ENCODE measurements at places on chromosomes 7 and 10.

DNA sequence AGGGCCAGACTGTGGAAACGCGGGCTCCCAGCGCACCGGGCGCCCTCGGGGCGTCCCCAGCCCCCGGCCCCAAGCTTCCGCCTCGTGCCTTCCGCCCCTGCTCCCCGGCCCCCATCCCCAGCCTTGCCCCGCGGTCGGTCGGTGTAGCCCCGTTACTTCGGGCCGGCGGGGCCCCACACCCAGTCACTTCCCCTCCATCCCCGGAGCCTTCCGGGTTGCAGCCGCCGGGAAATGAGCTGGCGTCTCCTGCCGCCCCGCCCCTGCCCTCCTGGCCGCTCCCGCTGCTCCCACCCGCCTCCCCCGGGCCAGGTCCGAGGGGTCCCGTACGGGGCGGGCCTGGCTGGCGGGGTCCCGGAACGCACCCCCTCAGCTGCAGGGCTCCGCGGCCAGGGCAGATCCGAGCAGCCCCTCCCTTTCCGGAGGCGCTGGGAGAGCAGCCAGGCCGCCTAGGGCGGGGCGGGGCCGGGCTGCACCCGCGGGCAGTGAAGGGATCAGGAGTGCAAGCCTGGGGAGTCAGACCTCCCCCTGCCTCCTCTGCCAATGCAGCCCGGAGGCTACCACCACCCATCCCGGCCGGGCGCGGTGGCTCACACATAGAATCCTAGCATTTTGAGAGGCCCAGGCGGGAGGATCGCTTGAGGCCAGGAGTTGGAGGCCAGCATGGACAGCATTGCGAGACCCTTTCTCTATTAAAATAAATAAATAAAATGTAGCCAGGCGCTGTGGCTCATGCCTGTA, 709 bp downstream of the ARPC1B start:
- peak; percentile 70 for DNase-seq

- no peak for DNase-seq
These were observed 123.9 kb downstream of the CREB5 start for GRCh38 chr7:28536259-28536658.

- DNase-seq: no peak
These were observed 337.9 kb downstream of the FGFR2 start for GRCh38 chr10:121260377-121260776.

GRCh38 chr7:46622251-46622650, 701.2 kb upstream of the IGFBP3 start:
- no peak for DNase-seq

DNA sequence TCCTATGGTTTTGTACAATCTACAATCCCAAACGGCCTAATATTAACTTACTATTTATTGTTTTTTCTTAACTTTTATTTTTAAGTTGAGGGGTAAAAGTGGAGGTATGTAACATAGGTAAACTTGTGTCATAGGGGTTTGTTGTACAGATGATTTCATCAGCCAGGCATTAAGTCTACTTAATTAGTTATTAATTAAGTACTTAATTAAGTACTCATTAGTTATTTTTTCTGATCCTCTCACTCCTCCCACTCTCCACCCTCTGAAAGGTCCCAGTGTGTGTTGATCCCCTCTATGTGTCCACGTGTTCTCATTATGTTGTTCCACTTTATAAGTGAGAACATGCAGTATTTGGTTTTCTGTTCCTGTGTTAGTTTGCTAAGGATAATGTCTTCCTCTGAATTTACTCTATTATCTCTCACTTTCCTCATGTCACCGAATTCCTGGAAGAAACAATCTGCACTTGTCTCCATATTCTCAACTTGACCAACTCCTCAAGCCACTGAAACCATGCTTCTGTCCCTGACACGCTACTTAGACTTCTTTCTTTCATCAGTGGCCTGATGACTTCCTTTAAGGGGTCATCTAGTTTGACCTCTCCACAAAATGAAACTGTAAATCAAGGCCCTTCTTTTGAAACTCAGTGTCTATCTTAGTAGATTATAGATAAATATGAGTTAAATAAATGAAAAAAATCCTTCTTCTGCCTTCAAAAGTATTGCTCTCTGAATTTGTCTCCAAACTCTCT, 9.1 kb downstream of the CACNA2D1 start:
- no peak for DNase-seq

GRCh38 chr10:33125522-33126517, 167.8 kb upstream of the ITGB1 start:
- DNase-seq: peak; percentile 66

DNA sequence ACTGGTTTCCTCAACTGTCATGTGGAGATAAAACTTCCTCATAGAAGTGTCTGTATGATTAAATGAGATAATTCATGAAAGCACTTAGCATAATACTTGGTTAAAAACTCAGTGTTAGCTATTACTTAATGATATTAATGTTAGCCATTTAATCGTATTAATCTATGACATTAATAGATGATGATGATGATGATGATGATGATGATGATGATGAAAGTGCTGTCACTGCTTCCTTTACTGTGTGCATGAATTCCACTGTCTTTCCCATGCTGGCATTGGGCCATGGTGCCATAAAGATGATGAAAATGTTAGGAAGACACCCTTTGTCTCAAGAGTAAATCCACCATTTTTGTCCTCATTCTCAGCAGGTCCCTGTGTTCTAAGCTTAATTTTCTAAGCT, 75.8 kb downstream of the VPS50 start:
- no peak for DNase-seq

GRCh38 chr10:74643596-74643975, 182.8 kb upstream of the KAT6B start:
- DNase-seq: no peak

DNA sequence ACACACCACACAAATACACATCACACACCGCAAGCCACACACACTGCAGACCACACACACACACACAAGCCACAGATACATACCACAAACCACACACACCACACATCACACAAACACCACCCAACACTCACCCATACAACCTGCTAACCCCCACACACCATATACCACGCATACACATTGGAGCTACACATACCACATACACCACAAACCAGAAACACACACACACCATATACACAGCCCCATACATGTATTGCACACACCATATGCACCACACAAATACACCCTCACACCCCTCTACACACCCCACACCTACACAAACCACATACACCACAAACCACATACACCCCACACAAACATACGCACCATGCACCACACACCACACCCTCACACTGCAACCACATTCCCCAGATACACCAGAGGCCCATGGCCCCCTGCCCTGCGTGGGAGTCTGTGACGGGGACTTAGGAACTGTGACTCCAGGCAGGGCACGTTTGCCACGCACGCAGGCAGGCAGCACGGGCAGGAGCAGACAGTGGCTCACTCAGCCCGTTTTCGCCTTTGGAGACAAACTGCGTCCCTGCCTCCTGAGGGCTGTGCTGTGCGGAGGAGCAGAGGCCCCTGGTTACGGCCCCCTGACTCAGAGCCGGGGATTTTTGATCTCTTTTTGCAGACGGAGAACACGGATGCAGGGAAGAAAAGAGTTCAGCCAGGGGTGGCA, 52.6 kb downstream of the TMEM209 start:
- no peak for DNase-seq

DNA sequence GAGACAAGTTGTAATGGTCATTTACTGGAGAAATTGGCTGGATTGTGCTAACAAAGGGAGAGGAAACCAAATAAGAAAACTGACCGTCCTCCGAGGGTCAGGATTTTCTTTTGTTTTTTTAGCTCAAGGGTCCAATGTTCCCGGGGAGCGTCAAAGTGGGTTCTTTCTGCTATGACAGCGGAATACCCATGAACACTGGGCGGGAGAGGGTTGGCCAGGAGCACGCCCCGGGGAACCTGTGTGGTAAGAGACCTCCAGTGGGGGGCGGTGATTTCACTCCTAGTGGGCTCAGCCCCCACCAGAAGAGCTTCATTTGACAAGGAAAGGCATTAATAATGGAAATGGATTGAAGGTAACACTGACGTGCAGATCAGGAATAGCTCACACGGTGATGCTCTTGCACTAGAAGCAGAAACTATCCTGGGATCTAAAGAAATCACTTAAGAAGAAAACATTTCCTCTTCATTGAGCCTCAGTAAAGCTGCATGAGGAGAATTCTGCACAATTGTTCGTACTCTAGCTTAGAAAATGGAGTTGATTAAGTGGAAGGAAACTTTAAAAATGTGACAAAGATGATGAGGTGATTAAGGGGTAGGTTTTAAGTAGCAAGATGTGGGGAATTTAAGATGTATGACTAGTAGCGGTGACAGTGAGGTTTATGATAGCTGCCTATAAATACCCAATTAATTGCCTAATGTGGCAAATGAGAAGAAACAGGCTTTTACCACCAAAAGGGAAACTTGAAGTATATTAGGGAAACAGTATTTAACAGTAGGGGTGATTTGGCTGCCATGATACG, 627.2 kb downstream of the SUGCT start:
- DNase-seq: no peak

DNA sequence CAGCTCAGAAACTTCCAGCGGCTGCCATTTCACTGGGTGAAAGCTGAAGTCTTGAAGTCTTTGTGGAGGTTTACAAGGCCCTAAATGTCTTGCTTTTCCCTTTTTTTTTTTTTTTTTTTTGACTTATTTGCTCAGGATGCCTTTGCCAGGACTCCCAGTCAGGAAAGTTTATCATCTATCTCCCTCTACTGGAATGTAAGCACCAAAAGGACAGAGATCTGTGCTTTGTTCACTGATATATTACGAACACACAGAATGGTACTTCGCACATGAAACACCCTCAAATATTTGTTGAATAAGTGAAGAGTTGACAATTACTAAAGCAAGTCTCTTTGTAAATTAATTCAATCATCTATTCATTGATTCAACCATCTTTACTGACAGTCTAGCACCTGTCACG, 23.2 kb downstream of the ABCB4 start:
- DNase-seq: no peak

DNA sequence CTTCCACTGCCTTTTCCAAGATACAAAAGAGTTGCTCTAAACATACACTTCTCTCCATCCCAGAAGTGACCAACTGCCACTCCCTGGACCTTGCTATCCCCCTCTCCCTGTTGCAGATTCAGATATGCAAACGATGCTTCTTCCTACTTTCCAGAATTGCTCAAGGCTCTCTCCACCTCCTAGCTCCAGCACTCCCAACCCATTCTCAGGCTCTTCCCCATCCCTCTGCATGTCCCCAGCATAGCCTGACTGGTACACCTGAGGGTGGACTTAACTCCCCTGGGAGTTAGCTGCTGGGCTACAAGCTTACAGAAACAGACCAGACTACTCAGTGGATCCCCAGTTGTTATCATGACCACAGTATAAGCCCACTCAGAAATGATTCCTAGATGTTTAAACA, 27.6 kb downstream of the MKRN1 start:
- no peak for DNase-seq

GRCh38 chr10:34016576-34016975, 682.1 kb upstream of the NRP1 start:
- DNase-seq: no peak

DNA sequence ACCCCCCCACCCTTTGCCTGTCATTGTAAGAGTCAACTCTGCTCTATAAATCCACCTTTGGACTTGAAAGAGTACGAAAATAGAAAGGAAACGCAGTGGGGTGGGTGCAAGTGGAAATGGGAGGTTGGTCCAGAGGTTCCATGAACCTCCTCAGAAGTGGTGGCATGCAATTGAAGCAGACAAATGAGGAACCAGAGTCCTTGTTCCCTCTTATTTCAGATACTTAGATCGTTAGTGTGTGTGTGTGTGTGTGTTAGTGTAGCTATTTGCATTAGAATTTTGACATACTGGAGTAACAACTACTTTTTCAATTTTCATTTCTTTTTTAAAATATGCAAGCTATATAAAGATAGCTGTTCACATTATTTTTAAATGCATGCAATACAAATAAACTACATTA, 18.1 kb upstream of the TFAM start:
- DNase-seq: no peak

GRCh38 chr7:67311901-67312300, 315.3 kb downstream of the TYW1 start:
- no peak for DNase-seq

DNA sequence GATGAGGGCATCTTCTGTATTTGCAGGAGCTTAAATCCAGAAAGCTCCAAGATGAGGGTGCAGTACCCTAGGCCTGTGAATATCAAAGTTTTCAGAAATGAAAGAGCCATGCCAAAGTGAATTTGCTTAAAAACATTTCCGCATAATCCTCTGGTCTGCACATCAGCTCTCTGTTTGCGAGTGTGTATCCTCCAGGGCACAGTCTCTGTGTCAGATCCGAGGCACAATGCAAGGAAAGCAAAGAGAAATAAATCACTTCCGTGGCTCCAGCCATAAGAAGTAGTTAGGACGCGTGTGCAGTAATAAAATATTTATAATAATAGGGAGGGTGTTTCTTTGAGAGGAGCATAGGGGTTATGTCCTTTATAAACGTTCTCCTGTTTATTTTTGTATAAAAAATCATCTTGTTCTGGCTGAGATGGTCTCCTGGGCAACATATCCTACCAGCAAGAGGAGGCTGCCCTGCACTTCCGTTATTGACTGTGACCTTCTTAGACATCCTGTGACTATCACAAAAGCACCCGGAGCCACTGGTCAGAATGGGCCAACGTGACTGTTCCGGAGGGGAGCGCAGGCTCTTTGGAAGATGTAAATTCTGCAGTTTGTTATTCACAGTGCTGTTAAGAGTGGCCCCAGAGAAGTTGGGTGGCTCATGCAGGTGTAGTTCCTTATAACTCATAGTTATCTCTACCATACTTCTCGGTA, 667.6 kb upstream of the FOXK1 start:
- DNase-seq: no peak
